ENCODE measurements at places on chromosomes 16 and 17.

- no peak for DNase-seq
These were observed 987 bp downstream of the SLC16A5 start for GRCh38 chr17:75088465-75089417.

DNA sequence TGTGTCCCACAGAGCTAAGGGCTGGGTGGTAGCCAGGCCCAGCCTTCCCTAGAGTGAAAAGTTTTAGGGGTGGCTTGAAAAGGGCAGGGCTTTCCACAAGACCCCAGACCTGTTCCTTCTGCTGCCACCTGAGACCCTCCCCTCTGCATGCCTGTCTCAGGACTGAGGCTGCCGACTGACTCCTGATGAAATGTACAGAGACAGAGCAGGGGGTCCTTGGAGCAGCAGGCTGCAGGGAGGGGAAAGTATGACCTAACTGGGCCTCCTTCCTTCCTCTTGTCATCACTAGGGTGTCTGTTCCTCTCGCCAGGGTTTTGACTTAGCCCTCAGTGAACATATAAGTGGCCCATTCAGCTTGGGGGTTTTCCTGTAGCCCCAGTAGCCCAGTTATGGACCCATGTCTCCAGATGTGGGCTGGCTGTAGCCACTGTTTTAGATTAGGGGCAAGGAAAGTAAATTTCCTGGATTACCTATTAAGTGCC, 14.9 kb upstream of the NFATC3 start:
- DNase-seq: no peak

DNA sequence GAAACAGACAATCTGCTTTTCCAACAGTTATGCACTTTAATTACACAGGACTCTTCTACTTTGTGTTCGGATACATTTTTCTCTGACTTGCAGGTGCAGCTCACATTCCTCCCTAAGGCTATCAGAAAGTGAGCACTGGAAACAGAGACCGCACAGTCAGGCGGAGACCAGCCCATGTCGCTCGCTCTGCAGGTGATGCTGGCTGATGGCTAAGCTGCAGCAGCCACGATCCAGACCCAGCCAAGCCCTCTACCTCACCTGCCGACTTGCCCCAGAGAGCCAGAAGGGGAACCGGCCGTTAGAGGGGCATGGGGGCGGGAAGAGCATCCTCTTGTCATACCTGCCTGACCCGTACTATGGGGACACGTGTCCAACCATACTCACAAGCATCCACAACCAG, 33.8 kb downstream of the MAP1LC3B start:
- no peak for DNase-seq

- no peak for DNase-seq
These were observed 881 bp downstream of the MLLT6 start for GRCh38 chr17:38705803-38706504.

DNA sequence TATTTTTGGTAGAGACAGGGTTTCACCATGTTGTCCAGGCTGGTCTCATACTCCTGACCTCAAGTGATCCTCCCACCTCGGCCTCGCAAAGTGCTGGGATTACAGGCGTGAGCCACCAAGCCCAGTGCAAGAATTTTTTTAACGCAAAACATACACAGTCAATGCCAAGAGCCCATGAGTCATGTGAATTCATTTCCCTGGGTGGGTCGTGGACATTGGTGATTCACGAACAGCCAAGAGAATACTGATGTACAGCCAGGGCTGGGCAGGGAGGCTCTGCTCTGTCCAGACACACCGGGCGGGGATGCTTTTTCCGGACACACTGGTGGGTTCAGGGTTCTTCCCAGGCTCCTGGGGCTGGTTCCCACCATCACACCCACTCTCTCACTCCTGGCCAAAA, 17.7 kb downstream of the SLC38A8 start:
- DNase-seq: no peak

DNA sequence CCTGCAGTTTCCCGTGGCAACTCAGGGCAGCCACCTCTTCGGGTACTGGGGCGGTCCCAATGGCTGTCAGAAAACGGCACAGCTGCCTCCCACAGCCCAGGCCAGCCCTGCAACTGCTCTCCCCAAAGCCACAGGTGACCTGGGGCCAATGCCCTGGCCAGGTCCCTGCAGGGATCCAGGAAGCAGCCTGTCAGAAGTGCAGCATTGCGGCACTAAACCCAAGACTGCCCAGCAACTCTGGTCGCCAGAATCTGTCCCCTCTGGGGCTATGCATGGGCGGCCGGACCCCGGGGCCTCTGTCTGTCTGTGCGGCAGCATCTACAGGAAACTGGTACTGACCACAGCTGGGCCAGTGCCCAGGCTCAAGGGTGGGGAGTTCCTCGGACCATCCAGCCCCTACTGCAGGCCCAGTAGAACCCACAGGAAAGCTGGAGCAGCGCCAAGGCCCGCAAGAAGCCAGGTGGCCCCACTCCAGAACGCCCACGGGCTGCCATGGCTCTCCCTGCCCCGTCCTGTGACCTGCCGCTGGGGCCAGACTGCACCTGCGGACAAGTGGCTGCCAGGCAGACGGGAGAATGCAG, 5.5 kb downstream of the CYBC1 start:
- DNase-seq: no peak
